ENCODE measurements at places on chromosomes 6 and 20. TPM values are rescaled to one million over a fixed set of nuclear protein-coding genes. Genes with fewer than 3 reads are reported as not detected.

DNA sequence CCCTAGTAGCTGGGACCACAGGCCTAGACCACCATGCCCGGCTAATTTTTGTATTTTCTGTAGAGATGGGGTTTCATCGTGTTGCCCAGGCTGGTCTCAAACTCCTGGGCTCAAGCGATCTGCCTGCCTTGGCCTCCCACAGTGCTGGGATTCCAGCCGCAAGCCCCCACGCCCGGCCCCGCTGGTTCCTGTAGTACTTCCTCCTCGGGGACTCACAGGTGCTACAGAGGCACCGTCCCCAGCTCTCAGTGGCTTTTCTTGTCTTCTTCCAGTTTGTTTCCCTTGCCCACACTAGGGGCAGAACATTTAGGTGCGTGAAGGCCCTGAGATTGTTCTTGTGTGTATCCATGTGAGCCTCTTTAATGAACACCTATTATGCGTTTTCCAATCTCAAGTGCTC lies 773 bp upstream of the ZBP1 start:
- DNase-seq: no peak
- no peaks in the 10 kb centered on the region for H3K27me3 ChIP-seq
- H3K4me3 ChIP-seq: peak overlapping the region; percentile 89
- peaks cover 2% of the 10 kb centered on the region for H3K36me3 ChIP-seq
- peak overlapping the region; percentile 99 for H3K27ac ChIP-seq
- peaks cover 47% of the 10 kb centered on the region for H3K4me1 ChIP-seq

VWA7 gene
- 2.9 TPM for total RNA-seq

DNA sequence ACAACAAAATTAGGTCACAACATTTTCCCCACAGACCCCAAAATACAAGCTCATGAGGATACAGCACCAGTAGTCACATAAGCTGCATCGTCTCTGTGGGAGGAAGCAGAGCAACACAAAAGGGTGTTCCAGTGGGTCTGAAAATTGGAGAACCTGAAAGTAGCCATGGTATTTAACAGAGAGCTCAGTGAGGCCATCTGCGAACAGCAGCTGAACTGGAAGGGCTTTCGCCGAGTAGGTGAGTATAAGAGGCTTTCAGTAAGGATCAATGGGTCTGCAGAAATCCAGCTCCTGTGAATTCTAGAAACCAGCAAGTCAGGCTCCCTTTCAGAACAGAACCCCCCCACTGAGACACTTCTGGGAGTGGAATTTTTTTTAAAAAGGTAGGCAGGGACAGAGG lies 120.0 kb upstream of the RREB1 start:
- H3K27ac ChIP-seq: no peak overlapping the region
- no peak overlapping the region for H3K4me3 ChIP-seq
- H3K27me3 ChIP-seq: no peaks in the 10 kb centered on the region
- DNase-seq: no peak
- no peaks in the 10 kb centered on the region for H3K36me3 ChIP-seq

DNA sequence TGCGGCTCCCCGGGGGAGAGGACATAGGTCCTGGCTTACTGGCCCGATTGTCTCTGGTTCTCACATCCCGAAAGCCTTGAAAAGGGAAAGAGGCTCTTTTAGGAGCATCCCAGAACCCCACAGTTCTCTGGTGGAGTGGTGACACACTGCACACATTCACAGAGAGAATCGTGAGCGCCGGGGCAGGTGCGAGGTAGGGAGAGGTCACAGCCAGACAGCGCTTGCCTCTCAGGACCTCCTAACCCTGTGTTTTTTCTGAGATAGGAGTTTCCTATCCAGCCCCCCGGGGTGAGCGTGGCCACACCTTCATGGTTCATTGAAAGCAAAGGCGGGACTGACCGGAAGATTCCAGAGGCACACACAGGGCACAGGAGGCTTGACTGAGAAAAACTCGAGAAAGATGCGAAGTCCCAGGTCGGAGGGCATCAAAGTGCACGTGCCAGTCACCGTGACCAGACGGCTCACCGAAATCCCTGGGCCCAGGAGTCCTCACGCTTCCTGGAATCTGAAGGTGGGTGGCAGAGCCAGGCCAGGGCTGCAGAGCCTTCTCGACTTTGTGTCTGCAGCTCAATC lies 46.5 kb upstream of the FRMD1 start:
- H3K36me3 ChIP-seq: no peaks in the 10 kb centered on the region
- H3K27ac ChIP-seq: no peak overlapping the region
- DNase-seq: no peak
- H3K4me3 ChIP-seq: no peak overlapping the region
- no peaks in the 10 kb centered on the region for H3K4me1 ChIP-seq

DNA sequence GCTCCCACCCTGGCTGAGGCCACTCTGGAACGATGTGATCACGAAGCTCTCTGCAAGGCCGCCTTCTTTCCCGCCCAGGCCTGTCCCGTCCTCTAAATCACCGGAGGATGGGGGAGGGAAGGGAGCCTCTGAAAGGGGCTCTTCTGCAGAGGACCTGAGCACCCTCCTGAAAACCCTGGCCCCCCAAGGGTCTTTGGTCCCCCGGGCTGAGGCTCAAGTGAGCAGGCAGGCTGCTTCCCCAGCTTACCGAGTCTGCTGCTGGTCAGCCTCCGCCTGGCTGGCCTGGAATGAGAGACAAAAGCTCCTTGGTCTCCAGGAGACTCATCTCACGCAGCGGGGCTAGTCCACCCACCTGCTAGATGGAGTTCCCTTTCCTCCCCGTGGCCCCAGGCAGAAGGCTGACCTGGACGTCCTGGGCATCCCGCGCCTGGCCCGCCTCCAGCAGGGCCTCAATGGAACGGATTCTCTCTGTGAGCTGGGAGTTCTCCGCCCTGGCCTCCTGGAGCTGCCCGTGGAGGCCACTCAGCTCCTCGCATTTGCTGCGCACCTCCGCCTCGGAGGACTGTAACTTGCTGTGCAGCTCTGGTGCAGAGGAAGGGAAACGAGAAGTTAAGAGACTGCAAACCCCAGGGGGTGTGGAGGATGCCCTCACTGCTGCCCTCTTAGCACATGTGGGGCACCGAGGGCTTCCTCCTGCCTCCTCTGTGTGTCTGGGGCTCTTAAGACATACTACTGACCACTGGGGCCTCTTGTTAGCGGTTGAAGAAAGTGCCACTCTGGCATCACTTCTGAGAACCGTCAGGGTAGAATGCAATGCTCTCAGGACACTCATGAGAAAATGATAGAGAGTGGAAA lies 54.7 kb downstream of the RRBP1 start:
- no peak for DNase-seq
- peak overlapping the region; percentile 78 for H3K27ac ChIP-seq
- no peaks in the 10 kb centered on the region for H3K27me3 ChIP-seq
- H3K4me3 ChIP-seq: no peak overlapping the region
- peaks cover 8% of the 10 kb centered on the region for H3K36me3 ChIP-seq
- H3K4me1 ChIP-seq: peaks cover 9% of the 10 kb centered on the region

DNA sequence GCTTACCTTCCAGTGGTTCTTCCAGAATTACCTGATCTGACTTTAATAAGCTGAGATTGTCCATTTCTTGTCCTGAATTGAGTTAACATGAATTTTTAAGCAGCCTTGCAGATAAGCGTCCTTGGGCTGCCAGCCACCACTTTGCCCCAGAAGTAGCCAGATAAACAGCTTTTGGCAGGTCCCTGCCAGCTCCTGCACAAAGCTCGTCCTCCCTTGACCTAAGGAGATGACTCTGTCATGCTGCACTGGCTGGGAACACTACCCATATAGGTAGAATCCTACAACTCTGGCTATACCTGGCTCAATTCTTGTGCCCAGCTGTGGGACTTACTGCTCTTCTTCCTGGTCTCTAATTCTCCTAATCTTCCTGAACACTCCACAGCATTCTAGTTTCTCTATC lies 39.6 kb upstream of the AAR2 start:
- no peaks in the 10 kb centered on the region for H3K36me3 ChIP-seq
- no peak overlapping the region for H3K4me3 ChIP-seq
- no peak for DNase-seq
- peaks cover 50% of the 10 kb centered on the region for H3K27me3 ChIP-seq
- peaks cover 4% of the 10 kb centered on the region for H3K4me1 ChIP-seq
- H3K27ac ChIP-seq: no peak overlapping the region

DNA sequence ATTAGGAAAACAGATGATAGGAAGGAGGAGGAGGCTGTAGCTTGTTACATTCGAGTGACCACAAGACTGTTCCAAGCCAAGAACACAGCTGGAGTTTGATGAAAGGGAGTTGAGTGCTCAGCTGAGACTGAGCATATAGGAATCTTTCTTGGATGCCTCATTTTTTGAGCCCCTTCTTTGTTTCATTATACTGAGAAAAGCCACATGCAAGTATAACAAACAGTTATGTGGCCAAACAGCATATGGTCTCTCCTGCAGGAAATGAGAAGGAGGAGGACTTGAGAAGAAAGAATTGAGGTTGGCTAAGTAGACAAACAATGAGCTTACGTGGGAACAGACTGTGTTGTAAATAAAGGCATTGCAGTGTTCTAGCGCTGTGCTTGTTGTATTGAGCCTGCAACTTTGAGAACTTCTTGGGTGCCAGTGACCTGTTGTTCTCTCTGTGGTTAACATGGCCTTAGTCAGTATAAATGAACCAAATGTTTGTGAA lies 78.3 kb downstream of the AKAP7 start:
- peaks cover 6% of the 10 kb centered on the region for H3K36me3 ChIP-seq
- H3K4me3 ChIP-seq: peak overlapping the region; percentile 42
- peaks cover 27% of the 10 kb centered on the region for H3K4me1 ChIP-seq
- DNase-seq: no peak
- H3K27ac ChIP-seq: peak overlapping the region; percentile 84

DEFB124 gene
- not detected for total RNA-seq

All from T-helper 17 cell (primary cell).